ENCODE measurements at places on chromosomes 6 and 20.

DNA sequence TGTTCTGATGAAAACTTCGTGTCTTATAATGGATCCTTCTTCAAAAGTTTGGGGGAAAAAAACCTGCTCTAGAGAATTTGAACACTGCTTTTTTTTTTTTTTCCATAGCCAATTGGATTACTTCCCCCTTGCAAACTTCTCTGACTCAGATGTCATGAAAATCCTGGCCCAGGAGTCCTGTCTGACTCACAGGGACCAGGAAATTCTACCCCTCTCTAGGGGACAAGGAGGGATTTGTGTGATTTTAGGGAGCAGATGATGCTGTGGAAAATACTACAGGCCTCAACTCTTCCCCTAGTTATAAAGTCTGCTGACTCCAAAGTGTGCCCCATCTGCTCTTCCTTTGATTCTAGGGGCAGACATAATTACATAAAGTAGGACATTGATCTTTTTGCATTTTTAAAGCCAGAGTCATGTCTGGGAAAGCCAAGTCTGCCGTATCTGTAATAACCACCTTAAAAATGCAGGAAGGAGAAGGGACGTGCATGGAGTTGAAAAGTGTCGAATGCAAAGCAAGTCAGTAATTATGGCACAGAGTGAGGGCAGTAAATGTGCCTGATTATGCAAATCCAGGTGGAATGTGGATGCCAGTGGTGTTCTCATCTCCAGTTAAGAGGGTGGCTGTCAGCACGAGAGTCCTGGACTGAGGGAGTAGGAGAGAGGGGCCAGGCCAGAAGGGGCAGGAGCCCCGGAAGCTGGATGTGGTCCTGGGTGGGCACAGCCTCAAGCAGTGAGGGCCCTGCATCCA lies 144.3 kb upstream of the SULF2 start:
- DNase-seq: no peak

DNA sequence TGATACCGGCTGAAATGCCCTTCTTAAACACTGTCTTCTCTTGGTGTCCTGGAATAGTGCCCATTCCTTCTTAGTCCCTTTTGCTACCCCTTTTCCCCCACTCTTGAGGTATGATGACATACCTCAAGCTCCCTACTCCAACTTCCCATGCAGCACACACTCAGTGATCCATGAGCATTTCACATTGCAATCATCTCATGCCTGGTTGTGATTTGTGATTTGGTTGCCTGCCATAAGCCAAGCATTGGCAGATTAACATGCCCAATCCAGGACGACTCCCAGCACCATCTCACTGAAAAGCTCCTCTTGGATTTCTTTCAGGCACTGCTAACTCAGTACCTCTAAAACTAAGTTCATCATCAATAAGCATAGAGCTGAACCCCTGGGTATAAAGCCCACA lies 14.7 kb upstream of the PTPRA start:
- DNase-seq: no peak

- DNase-seq: no peak
These were observed 467.4 kb upstream of the PLCB4 start for GRCh38 chr20:8601542-8601912.

GRCh38 chr6:35258858-35259193 lies 709 bp upstream of the ZNF76 start:
- DNase-seq: peak; percentile 35

DNA sequence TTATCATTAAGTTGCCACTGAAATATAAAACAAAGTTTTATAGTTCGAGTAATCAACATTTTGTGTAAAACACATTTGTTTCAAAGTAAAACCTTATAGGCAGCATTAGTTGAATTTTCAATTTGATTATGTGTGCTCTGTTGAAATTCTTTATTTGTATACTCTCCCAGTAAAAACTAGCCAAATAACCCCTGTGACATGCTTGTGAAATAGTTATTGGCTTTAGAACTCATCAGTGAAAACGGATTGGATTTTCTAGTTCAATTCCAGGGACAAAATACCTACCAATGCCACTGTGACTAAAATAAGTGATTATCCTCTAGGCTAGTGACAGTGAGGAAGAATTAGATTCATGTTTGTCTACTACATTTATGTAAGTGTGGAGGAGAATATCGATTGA lies 212.9 kb downstream of the TMEM200A start:
- no peak for DNase-seq

DNA sequence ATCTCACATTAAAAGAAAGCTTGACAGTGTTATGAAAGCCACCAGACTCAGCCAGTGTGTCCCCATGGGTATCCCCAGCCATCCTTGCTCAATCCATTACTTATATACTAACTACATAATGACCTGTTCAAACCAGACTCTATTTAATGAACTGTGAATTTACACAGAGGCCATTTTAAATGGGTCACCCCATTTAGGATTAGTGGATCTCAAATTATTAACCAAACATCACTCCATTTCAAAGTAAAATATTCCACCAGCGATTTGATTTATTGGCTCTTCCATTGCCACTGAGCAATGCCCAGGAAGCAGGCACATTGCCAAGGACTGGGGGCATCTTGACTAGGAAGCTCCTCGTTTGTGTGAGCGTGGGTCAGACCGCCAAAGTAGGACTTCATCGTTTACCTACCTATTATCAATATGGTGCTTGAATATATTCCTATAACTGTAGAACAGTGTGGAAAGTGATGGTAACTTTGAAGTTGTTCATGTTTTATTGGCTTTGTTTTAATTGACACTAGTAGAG lies 15.5 kb upstream of the NPEPL1 start:
- no peak for DNase-seq

GRCh38 chr20:13644010-13644409 lies 5.3 kb upstream of the TASP1 start:
- DNase-seq: no peak

DNA sequence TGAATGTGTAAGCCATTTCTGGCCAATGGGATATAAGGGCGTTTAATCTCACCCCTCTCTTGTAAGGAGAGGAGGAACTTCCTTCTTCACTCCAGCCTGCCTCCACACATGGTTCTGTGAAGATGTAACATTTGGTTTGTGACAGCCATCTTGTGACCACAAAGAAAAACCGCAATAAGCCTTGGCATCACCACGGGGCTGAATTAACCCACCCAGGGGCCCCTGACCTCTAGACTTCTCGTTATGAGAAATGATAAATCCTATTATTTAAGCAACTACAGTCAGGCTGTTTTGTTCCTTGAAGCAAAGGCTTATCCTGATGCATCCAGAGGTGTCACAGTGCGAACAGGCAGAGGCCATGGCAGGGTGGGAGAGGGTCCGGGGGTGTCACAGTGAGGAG lies 139.7 kb downstream of the CDC5L start:
- DNase-seq: no peak

DNA sequence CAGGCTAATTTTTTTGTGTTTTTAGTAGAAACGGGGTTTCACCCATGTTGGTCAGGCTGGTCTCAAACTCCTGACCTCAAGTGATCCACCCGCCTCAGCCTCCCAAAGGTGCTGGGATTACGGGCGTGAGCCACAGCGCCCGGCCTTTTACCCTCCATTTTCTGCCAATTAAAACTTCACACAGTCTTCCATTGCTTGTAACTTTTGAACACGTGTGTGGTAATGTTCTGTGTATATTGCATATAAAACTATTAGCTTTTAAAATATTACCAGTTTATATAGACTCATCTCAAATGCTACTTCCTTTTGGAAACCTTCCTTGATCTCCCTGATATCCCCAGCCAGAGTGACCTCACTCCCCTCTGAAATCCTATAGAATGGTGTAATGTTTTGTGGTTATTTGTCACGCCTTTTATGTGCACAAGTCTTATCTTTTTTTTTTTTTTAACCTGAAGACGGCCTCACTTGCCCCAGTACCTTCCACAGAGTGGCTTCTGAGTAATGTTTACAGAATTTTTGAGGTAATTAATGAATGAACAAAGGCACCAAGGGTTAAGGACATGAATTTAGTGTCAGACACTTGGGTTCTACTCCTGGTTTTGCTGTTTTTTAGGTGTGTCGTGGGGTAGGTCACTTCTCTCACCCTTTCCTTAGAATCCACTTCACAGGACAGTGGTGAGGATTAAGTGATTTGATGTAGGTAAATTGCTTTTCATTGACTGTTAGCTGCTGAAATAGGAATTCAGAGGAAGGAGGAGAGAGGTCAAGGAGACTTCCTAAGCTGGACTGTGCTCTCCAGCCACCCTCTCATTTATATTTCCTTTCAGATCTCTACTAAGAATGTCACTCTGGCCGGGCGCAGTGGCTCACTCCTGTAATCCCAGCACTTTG lies 11.2 kb upstream of the MMP24 start:
- no peak for DNase-seq

DNA sequence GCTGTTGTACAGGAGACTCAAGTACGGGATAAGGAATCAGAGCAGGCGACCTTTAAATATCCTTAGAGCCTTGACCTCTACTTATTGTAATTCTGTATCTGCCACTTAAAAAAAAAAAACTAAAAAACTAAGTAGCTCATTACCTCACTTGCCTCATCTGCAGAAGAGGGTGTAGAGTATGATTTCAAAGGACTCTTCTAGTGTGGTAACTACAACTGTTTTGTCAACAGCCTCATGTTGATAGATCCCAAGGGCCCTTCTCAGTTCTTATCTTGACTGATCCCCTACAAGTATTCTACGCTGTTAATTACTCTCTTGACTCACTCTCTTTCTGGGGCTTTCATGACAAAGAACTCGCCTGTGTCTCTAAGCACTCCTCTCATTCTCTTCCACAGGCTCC lies 16.7 kb upstream of the PDYN start:
- DNase-seq: no peak

DNA sequence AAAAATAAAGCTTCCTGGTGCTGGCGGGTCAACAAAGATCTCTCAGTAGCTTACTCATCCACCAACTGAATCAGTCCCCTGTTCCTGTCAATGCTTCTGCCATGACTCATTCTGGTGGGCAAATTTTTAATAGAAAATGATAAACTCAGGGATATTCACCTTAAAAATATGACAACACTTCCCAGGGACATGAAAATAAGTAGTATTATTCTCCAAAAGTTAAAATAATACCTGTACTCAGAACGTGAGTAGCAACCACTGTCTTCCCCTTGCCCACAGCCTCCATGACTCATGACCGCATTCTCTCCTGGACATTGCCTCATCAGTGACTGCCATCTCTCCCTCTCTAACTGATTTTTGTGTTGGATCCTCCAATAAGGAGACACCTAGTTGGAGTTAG lies 552.3 kb downstream of the KIF16B start:
- no peak for DNase-seq

DNA sequence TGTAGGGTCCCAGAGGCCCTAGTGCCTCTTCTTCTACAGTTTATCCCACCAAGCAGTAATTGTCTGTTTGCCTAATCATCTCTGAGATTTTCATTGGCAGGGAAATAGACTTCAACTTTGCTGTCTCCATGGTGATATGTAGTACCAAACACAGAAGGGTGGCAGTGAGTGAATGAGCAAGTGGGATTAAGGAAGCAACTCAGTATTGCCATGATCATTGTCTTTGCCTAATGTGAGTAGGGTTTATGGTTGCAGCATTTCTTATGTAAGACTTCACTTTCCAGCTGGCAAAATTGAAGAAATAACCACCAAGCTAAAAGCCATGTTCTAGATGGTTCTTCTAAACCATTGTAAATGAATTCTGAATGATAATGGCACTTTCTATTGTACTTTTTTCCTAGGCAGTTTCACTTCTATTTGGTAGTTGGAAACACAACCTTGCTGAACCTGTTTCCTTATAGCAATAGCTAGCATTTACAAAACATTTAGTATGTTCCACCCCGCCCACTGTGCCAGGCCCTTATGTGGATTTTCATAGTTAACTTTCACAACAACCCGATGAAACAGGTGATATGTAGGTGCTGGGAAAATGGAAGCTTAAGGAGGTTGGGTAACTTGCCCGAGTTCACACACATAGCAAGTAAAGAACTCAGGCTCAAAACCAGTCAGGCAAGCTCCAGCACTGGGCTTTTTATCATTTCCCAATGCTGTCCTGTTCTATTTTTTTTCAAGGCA lies 32.0 kb downstream of the ZC2HC1B start:
- no peak for DNase-seq

DNA sequence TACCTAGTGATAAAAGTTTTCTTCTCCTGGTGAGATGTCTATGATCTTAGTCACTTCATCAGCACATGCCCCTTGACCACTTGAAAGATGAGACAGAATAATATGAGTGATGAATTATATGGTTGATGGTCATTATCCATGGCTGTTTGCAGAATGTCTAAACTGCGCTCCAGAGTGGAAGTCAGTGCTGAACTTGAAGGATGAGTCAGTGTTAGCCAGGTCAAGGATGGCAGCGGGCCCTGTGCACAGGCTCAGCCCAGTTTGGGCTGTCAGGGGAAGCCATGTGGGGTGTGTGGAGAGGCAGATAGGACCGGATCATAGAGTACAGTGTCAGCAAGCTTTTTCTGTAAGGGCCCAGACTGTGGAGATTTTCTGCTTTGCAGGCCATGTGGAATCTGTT lies 67.2 kb upstream of the KIF25 start:
- DNase-seq: no peak

DNA sequence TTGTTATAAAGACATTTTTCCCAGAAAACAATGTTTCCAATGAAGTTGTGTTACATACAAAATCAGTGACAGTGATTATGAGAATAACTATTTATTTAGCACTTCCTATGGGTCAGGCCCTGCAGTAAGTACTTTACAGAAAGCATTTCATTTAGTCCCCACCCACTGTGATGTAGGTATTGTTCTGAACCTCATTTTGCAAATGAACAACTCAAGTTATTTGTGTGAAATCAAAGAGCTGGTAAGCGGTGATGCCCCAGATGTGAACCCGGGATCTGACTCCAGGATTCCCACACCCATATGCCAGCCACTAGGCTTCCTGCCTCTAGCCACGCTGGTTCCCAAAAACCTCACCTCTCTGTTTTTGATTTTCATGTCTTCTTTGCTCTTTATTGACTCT lies 30.9 kb downstream of the FAXC start:
- no peak for DNase-seq

- no peak for DNase-seq
These were observed 91.0 kb downstream of the PLEKHG1 start for GRCh38 chr6:150690681-150691080.

DNA sequence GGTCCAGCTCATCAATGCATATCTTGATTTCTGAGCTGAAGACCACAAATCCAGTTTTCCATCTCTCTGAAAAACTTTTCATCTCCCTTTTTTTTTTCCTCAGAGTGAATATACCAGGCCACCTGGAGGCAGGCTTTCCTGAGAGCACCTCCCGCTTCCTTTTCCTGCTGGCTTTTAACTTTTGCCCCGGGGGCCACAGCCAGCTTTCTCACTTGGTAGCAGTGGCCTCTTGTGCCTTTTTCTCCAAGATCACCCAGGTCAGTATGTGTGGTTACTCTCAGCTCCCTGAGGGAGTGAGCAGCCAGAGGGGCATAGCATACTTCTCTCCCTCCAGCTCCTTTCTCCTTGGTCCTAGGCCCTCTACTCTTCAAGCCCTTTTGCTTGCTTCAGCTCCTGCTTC lies at the start of gene BTN1A1:
BTN1A1 (plus strand) TSS at position 202 of the 400 bp plus-strand sequence. CDS start 984 bp downstream, outside the sequence.
- no peak for DNase-seq

DNA sequence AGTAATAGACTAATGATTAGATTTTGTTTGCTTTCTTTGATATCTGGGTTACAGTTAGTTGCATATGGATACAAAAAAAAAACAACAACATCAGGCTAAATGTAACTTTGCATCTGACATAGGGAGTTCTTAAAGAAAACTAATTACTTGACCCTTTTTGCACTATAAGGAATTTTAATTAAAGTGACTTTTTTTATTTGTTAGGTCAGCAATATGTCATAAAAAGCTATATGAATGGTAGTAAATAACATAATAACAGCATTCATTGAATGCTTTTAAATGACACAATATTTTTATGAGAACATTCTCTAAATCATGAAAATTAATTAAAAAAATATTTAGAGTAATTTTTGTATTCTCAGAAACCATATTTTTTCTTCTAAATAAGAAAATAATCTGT lies 183.6 kb downstream of the GRIK2 start:
- DNase-seq: no peak

Data from bone marrow (tissue), 2 donors.